ENCODE measurements at places on chromosomes 2 and 18.

DNA sequence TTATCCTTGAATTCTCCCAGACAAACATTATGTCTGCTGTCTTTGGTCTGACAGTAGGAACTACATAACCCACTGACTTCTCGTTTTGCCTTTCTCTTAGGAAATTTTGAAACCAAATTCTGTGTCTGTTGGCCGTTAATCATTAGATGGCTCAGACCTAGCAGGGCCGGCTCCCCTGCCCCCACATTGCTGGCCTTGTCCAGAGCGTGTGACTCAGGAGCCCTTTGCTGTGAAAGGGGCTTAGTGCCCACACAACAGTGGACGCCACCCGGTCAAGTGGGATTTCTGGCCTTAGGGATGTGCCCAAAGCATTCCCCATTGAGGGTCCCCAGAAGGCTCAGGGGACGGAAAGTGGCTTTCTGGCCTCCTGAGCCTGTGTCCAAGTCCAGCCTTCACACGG is 137.5 kb downstream of the CTIF start:
- DNase-seq: no peak

GRCh38 chr2:85605406-85606115 is 3.1 kb upstream of the TMEM150A start:
- DNase-seq: no peak

DNA sequence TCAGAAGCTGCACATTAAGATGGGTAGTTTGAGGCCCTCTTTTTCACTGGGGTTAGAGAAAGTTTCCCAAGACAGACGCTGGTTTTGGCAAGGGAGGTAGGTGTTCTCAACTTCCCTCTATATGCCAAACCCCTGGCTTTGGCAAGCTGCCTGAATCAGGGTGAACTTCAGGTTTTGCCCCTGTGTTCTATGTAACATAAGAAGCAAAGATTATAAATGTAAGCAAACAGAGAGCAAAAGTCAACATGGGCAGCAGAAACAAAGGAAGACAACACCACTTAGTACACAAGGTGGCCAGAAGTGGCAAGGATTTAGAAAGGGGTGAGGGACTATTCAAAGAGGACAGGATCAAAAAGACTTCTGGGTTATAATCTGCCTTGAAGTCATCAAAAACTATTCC is 70.5 kb upstream of the TFCP2L1 start:
- DNase-seq: no peak

- DNase-seq: no peak
Measured at GRCh38 chr2:72233211-72233610, 85.5 kb upstream of the CYP26B1 start.

- no peak for DNase-seq
Measured at GRCh38 chr2:42890791-42891355, 98.5 kb upstream of the HAAO start.

- DNase-seq: peak; percentile 51
Measured at GRCh38 chr2:102449370-102449974, 23.6 kb upstream of the SLC9A4 start.

- no peak for DNase-seq
Measured at GRCh38 chr2:58545300-58546280, 304.5 kb upstream of the FANCL start.

DNA sequence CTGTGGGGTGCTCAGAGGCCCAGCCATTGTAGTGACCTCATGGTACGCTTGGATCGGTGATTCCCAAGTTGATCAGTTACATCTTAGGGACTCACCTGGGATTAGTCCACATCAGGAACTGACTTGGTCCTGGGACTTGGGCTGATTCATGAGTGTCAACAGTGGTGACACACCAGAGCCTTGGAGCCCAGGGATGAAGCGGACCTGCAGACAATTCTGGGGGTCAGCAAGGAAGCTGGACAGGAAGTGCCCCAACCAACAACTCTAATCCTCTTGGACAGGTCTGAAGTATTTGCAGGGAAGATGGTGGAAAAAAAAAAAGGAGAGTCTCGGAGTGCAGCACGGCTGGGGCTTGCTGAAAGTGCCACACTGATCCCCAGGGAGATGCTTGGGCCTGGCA is 288.6 kb downstream of the PHLPP1 start:
- no peak for DNase-seq

GRCh38 chr2:120531863-120532600 is 186.1 kb downstream of the INHBB start:
- no peak for DNase-seq

- DNase-seq: no peak
Measured at GRCh38 chr18:12791610-12792009, 88.8 kb downstream of the PSMG2 start.

GRCh38 chr2:223107825-223108224 is 55.8 kb downstream of the KCNE4 start:
- no peak for DNase-seq

DNA sequence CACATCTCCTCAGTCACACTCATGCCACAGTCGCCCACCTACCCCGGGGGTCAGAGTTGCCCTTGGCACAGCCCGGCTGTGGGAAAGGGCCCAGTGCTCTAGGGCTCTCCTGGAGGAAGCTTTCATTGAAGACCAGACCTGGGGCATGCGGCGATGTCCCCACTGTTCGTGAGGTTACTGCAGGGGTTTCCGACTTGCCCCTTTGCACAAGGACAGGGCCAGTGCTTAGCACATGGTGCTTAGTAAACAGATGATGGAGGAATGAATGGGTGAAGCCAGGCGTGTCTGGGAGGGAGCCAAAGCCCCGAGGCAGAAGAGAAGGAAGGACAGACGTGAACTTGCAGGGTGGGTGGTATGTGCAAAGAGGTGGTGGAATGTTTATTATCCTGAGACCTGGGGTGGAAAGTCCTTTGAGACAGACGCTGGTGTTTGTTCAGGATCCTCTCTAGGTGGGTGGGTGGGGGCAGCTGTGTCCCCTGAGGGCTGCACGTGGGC is 205.9 kb upstream of the ARL4C start:
- DNase-seq: no peak

GRCh38 chr2:101251844-101252407 is 760 bp upstream of the CNOT11 start:
- no peak for DNase-seq
